ENCODE measurements at places on chromosomes 5 and 9. TPM values are rescaled to one million over a fixed set of nuclear protein-coding genes. Genes with fewer than 3 reads are reported as not detected.

KCNIP1 gene
- not detected for total RNA-seq

TMEM171 gene
- total RNA-seq: 5.6 TPM

ZBED3 gene
- 0.28 TPM for total RNA-seq

PCDHGB2 gene
- 2.5 TPM for total RNA-seq

ARSI gene
- total RNA-seq: 5.4 TPM
